Pancreas (tissue), 10 donors: ENCODE measurements at places on chromosomes 3 and 15. TPM values are rescaled to one million over a fixed set of nuclear protein-coding genes. Genes with fewer than 3 reads are reported as not detected.

The C3orf52 gene
- total RNA-seq = 19.1 TPM

The CACNA2D2 gene
- total RNA-seq = 2.8 TPM

The CPA3 gene
- 5.0 TPM for total RNA-seq

The APOD gene
- total RNA-seq = 35.5 TPM

The SEMA6D gene
- 14.1 TPM for total RNA-seq

The USP13 gene
- 5.6 TPM for total RNA-seq

The SLC28A1 gene
- 0.08 TPM for total RNA-seq

The ARHGAP31 gene
- total RNA-seq = 3.1 TPM

The ESYT3 gene
- 1.8 TPM for total RNA-seq

The LRCH3 gene
- total RNA-seq = 11.2 TPM

The DGKG gene
- 0.95 TPM for total RNA-seq

The AMOTL2 gene
- 33.7 TPM for total RNA-seq
